SK-N-MC (cell line): ENCODE measurements at places on chromosomes 4 and X.
A peak's percentile ranks its signal among the peaks of the same experiment; 100 is the strongest.

GRCh38 chrX:28391528-28391927 is 195.7 kb upstream of the IL1RAPL1 start:
- DNase-seq: no peak

DNA sequence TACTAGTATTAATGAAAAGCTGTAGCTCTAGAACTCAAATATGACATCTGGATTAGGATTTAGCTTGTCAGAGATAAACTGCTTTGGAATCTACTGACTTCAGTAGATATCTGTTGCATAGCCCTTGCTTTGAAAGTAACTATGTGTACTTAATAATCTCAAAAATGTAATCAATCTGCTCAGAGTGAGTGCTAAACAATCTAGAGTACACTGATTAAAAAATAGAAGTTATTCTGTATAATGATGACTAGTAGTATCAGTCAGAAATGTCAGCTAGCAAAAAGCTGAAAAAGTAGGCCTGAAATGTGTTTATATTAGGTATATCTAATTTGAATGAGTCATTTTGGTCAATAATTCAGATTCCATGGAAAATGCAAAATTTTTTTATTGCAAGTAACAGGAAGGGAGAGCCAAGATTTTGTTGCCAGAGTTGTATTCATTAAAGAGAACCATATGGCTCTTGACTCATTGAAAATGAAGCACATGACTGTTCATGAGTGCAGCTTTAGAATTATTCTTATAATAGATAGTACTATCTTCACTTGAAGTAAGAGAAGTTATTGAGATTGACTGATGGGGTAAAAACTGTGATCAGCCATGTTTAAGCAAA is 20.0 kb downstream of the CLCN3 start:
- DNase-seq: peak; percentile 73

DNA sequence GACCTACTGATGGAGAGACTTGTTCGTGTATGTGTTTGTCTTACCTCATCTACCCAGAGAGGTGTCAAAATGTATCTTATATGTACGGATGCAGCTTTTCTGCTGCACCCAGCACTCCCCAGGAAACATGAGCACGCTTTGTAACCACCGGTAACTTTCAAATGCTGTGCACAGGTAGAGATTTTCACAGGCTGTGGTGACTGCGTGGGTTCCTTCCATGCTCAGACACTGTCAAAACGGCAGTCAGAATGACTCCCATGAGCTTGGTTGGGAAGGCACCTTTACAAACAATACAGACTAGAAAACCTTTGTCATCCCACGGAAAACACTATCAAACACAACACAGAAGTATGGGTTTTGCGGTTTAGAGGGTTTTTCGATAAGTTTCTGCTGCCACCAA is 28.2 kb downstream of the F11 start:
- DNase-seq: no peak

DNA sequence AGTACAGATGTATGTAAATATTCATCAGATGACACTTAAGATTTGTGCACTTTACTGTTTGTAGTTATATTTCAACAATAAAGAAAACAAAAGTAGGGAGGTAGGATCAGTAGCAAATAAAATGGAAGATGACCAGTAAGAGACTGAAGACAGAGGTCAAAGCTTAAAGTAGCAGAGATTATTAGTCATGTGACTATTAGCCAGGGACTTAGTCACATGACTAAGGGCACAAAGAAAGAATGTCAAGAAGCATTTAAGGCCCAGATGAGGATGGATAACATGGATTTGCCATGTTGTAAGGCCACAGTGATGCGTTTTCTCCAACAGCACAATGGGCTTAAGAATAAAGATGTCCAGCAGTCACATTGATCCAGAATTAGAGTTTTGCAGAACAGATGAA is 479.6 kb downstream of the BCOR start:
- no peak for DNase-seq

- no peak for DNase-seq
Measured at GRCh38 chr4:187687697-187688096, 307.9 kb upstream of the ZFP42 start.

- no peak for DNase-seq
Measured at GRCh38 chrX:46730765-46731164, 28.2 kb downstream of the SLC9A7 start.

GRCh38 chr4:26779674-26780073 is 81.0 kb upstream of the STIM2 start:
- no peak for DNase-seq

DNA sequence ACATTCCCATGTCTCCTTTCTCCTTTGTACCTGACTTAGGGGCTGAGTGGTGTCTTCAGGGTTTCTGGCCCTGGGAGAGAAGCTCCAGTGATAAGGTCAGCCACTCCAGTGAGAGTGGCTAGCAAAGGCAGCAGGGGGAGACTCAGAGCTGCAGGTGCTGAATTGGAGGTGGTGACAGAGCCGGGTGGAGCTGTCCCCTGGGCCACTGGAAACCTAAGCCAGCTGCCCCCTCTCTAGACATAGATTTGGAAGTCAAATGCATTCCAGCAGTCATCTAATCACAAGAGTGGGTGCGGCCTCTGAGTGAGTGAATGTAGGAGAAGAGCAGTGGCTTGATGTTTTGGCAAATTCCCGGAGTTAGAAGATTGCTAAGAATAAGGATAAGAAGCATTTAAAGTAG is 28.5 kb downstream of the TRIM2 start:
- no peak for DNase-seq

DNA sequence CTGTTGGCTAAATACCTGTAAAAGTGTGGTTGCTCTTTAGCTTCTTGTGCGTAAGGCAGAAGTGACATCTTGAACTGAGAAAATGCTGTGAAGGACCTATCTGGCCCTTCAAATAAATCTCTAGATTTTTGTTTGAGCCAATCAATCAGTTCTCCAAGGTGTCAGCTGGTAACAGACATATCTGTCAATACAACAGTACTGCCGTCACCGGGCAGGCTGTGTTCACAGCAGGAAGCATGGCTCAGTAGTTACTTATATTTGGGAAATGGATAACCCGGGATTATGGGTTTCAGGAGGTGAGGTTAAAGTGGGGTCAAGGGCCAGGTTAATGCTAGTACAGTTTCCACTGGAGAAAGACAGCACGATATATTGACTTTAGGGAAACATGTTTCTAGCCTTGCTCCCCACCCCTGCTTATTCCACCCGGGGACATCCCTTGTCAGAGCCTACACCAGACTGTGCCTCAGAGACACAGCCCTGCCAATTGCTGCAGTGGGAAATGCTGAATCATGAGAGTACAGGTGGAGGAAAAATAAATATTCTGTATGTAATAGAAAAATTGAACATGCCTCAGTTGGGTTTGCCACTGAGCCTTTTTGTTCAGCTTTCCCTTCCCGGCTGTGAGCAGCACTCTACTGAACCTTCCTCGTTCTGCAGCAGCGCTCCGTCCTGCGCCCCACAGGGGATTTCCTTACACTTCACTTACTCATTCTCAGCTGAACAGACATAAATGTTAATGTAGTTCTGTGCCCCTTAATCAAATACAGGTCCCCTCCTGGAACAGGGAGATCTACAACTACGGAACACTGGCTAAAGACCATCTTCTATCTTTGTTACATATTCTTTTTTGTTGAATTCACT is 121.1 kb downstream of the MGST2 start:
- no peak for DNase-seq

- no peak for DNase-seq
Measured at GRCh38 chr4:116520886-116521285, 564.5 kb downstream of the TRAM1L1 start.

GRCh38 chr4:106852426-106852825 is 183.7 kb downstream of the DKK2 start:
- DNase-seq: no peak

DNA sequence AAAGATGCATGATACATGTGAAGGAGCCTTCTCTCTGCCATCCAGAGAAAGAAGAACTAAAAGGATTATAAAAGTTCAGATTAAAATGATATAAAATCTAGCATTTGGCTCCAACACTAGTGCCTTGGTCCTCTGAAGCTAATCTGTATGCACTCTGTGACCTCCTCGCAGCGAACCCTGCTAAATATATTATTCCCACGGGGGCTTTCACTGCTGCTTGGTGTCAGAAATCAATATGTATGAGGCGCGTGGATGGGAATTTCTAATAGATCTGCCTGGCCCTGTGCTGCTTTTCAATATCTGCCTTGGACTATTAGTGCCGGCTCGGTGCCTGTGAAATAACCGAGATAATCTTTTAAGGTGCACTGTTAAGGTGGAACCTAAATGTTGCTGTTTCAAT is 69.7 kb downstream of the CXXC4 start:
- DNase-seq: no peak

GRCh38 chrX:8179656-8180055 is 8.6 kb upstream of the VCX2 start:
- no peak for DNase-seq

GRCh38 chr4:145295547-145295946 is 115.2 kb upstream of the OTUD4 start:
- DNase-seq: no peak

DNA sequence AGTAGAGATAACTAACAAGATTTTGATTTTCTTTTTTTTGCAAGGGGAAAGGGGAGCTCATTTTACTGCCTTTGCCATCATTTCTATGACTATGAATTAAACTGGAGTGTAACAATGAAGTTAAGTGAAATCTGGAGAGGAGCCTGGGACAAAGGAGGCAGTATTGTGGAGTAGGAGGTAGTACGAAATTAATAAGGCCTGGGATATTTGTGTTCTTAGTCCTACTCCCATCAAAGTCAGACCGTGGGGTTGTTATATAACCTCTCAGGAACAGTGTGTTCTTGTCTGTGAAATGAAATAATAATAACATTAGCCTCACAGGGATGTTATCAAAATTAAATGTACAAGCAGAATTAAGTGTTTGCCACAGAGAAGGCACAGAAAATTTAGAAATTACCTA is 204.3 kb upstream of the EMCN start:
- DNase-seq: no peak

GRCh38 chr4:117093571-117093970 is 8.2 kb upstream of the TRAM1L1 start:
- no peak for DNase-seq

DNA sequence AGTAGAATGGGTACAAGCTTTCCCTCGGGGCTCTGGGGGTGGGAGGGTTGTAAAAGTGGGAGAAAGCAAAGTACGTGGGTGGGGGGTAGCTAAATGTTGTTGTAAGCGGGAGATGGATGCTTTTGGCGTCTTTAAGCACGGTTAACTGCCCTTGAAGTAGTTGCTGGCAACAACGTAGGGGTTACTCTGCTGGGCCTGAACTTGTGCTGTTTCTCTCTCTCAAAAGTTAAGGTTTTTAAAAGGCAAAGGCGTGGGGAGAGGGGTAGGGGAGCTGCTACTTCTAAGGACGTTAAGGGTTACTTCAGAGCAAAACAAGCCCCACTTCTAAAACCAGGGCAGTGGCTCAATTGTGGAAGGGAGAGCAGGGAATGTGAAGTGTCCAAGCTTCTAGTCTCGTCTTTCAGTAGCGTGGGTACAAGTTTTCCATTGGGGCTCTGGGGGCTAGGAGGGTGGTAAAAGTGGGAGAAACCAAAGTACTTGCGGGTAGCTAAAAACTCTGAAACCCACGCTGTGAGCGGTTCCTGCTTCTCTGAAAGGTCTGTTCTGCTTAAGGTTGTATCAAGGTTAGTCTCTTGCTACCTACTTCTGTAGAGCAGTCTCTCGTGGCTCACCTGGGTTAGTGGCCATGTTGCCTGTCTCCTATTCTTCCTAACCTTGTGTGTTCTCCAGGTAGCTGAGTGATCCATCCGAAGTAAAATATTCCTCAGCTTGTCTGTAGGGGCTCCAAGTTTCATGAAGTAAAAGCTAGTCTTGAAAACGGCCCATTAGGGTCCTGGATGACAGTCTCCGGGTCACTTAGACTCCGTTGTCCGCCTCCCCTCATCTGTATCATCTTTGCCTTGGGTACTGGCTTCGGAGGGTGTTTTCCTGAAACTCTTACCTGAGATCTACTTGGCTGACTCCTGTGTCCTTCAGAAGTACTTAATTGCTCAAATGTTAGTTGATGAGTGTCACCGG is 1.7 kb upstream of the WDR1 start:
- no peak for DNase-seq

DNA sequence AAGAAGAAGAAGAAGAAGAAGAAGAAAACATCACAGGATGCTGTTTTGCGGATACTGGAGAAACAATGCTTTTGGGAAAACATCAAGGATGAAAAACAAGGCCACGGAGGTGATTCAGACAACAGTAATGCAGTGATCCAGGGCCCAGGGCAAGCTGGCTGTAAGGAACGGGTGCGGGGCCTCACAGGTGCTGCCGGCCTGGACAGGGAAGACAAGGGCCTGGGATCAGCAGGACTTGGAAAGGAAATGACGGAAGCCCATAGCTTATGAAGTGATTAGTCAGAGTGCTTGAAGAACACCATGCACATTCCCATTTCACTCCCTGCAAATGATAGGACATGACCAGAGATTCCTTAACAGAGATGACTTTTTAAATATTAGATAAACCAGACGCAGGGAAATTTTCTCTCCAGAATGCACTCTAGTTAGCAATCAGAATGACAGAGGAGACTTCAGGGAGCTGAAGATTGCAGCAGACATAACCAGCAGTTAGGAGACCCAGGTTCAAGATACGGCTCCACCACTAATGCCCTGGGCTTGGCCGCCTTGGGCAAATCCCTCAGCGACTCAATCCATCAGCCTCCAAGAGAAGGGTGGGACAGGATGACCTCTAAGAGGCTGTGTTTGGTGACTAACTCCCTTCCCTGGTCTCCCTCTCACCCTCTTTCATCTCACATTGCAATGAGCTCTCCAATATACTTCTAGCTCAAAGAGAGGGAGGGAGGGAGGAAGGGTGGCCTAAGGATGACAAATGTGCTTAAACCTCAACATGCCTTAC is 54.1 kb downstream of the APBB2 start:
- DNase-seq: no peak

DNA sequence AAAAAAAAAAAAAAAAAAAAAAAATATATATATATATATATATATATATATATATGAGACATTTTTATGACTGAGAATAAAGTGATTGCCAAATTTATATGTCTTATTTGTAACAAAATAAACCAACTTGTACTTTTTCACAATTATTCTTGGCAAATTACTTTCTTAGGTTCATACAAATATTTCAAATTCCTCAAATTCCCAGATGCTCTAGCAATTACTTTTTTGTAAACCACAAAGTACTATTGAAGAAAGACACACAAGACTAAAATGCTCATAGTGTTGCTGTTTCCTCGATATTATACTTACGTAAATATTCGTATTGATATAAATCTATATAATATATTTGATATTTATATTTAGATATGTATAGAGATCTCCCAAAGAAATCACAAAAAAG is 390.0 kb downstream of the FAT4 start:
- DNase-seq: no peak

DNA sequence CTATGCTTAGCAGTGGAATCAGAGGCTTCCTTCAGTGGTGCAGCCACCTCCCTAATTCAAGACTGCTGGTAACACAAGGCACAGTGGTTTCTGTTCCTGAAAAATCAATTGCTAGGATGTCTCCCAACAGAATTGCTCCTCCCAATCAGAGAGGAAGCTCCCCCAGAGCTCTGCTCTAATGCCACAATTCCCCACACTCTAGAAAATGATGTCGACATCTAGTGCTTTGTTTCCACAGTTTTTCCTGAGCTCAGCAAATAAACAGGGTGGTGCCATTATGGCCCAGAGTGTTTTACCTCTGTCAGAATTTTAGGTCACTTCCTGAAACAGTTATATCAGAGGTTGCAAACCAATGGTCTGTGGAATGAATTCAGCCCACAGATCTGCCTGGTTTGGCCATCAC is 24.7 kb downstream of the TAB3 start:
- no peak for DNase-seq

GRCh38 chr4:89044147-89044900 is 12.7 kb downstream of the FAM13A start:
- no peak for DNase-seq
